ENCODE measurements at places on chromosomes 16 and 17.

DNA sequence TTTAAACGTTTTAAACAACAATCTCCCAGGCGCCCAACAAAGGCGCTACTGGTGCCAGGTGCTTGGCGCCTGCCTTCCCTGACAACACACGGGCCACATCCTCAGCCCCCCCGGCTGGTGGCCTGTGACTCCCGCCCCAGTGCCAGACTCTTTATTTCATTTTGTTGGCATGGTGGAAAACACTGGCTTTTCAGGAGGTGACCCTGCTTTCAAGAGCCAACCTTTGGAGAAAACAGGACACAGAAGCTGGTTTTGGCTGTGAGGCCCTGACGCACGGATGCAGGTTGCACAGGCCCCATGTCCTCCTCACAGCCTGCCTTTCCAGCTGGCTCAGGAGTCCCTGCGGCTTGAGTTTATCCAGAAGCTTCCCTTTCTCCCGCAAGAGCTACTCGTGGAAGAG, 100.0 kb downstream of the METRNL start:
- DNase-seq: no peak

DNA sequence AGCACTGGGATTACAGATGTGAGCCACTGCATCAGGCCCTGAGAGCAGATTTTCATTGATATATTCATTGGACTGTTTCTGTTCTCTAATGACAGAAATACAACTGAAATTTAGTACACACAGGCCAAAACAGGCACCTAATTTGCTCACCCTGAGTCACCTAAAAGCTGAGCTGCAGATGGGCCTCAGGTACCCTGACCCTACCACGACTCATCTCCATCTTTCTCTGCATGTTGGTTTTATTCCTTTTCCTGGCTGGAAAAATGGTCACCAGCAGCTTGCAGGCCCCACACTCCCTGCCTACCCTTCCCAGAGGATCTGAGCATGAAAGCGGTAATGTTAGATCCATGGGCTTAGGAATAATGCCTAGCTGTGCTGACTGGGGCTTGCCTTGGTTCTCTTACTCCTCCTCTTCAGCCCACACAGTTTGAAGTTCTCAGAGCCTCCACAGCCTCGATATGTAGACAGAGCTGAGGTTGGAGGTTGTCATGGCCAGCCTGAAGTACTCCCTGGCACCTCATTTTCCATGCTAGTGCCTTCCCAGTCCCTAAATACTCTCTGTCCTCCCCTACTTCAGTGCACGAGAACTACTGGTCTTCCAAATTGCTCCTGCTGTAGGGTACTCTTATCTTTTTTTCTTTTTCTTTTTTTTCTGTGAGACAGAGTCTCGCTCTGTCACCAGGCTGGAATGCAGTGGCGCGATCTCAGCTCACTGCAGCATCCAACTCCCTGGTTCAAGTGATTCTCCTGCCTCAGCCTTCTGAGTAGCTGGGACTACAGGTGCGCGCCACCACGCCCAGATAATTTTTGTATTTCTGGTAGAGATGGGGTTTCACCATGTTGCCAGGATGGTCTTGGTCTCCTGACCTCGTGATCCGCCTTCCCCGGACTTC, 51.1 kb downstream of the CENPV start:
- no peak for DNase-seq

- DNase-seq: no peak
Observed at GRCh38 chr16:56109205-56109604, 82.1 kb upstream of the GNAO1 start.

- DNase-seq: no peak
Observed at GRCh38 chr17:57537524-57538410, 207.3 kb downstream of the CCDC182 start.

GRCh38 chr16:56999409-57000270, 10.3 kb downstream of the NLRC5 start:
- DNase-seq: no peak

- no peak for DNase-seq
Observed at GRCh38 chr17:41308251-41308917, 725 bp downstream of the KRTAP16-1 start.

DNA sequence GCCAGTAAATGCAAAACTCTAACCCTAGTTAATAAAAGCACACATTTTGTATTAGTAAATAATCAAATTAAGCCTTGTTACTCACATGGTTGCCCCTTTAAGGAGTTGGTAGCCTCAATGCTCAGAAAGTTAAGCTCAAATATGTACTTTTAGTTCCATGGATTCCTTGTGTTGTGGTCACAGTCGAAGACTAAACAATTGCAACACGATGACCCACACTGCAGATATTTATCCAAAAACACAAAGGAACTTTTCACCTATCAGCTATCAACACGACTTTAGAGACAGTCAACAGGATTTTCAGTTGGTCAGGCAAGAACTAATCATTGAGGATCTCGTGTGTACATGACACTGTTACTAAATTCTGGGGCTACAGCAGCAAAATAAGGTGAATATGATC, 47.4 kb upstream of the NUDT7 start:
- no peak for DNase-seq

DNA sequence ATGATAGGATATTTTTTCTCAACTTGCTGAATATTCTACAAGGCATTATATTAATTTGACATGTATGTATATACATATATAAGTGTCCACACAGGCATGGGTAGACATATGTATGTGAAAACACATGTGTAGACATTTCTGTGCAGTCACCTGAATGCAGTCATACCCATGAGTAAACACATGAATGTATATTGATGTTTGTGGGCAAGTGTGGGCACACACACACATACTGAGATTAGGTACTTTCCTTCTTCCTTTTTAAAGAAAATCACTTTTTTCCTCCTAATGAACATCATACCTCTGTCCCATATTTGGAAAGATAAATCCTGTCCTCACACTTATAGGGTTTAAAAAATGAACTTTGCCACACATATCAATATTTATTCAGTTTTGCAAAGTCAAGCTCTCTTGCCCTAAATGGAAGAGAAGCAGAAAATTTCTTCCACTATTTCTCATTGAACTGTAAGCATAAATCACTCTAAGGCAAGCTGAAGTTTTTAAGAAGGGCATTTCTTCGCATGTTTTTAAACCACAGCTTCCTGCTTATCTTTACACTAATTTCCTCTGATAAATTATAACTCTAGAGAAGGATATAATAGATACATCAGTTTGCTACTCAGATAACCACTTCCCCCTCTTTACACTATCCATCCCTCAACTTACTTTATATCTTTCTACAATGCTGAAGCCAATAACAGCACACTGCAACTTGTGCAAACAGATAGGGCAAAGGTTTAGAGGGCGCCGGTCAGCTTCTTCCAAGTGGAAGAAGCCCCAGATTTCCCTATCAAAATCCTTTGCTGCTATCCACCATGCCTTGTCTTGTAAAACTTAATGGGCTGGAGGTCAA, 49.6 kb upstream of the LRRC37A3 start:
- no peak for DNase-seq

DNA sequence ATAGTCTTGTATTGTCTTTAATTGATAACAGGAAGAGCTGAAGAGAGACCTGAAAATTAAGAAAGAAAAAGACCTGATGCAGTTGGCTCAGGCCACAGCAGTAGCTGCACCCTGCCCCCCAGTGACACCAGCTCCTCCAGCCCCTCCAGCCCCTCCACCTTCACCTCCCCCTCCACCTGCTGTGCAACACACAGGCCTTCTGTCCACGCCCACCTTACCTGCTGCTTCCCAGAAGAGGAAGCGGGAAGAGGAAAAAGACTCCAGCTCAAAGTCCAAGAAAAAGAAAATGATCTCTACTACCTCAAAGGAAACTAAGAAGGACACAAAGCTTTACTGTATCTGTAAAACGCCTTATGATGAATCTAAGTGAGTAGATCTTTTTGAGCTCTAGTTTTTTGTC, 36.8 kb downstream of the C17orf58 start:
- no peak for DNase-seq

DNA sequence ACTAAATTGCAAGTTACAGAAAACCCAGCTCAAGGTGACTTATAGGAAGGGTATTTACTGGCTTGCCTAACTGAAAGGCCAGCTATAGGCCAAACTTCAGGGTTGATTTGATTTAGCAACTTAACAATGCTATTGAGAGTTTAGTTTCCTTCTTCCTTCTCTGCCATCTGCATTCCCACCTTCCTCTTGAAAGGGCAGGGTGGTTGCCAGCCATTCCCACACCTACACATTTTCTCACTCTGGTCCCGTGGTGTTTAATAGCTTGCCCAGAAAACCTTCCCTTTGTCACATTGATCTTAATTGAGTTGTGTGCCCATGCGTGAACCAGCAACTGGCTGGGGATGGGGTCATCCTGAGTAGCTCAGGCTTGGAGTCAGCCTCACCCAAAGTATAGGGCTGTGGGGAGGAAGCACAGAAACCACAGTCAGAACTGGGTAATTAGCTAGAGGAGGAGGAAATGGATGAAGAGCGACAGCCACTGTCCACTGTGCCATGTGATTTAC, 194.7 kb downstream of the SPECC1 start:
- DNase-seq: no peak

DNA sequence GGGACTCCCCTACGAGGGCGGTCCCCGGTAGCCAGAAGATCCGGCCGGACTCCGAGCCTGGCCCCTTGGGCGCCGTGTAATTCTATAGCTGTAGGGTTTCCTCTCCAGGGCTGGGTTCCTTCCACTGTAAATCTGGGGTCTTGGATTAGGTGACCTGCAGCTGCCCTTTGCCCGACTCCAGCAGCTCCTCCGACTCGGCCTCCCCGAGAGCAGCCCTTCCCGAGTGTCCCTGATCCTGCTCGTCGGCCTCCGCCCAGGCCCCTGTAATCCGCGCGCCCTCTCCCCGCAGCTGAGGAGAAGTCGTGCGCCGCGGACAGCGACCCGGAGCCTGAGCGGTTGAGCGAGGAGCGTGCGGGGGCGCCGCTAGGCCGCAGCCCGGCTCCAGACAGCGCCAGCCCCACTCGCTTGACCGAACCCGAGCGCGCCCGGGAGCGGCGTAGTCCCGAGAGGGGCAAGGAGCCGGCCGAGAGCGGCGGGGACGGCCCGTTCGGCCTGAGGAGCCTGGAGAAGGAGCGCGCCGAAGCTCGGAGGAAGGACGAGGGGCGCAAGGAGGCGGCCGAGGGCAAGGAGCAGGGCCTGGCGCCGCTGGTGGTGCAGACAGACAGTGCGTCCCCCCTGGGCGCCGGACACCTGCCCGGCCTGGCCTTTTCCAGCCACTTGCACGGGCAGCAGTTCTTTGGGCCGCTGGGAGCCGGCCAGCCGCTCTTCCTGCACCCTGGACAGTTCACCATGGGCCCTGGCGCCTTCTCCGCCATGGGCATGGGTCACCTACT, 5.5 kb downstream of the TBX2 start:
- no peak for DNase-seq

GRCh38 chr16:86258713-86259112, 251.6 kb upstream of the FOXF1 start:
- no peak for DNase-seq

GRCh38 chr16:74521691-74522090, 85.2 kb downstream of the GLG1 start:
- no peak for DNase-seq

DNA sequence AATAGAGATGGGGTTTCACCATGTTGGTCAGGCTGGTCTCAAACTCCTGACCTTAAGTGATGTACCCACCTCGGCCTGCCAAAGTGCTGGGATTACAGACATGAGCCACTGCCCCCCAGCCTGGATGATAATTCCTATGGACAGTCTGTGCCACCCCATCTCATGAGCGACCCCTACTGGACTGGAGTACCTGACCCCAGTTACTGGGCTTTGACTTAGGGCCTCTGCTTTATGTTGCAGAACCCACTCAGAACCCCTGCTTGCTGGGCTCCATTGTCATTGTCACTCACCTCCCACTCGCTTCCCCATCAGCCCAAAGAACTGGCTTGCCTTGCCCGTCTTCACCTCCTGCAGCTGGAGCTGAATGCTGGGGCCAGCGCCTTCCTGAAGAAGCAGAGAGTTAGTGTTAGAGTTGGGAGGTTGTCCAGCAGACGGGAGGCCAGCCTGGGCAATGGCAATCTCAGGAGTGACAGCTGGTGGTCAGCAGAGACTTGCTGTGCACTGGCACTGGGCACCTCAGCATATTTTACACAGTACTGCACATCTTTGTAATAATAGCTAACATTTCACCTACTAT, 4.0 kb downstream of the TAC4 start:
- DNase-seq: no peak

- DNase-seq: no peak
Observed at GRCh38 chr16:67212766-67213165, 13.8 kb downstream of the ELMO3 start.

DNA sequence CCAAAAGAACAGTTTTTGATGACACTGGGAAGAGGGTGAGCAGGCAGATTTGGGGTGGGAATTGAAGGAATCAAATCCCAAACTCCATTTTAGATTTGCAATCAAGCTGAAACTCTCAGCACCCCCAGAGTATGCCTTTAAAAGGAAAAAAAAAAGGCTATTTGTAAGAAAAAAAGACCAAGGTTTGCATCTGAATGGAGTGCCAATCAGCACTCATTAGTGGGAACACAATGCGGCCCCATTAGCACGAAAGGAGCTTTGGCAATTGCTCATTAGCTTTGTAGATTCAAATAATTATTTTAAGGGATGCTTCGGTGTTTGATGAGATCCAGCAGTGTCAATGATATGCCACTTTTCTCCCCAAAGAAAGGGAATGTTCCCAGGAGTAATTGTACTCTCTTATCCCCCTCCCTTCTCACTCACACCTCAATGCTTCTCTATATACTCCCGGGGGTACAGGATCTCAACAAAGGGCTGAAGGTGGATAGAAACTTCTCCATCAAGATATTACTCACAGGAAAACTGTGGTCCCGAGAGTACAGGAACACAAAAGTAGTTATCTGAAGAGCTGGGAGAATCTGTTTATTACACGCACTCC, 32.2 kb downstream of the CHP2 start:
- no peak for DNase-seq

GRCh38 chr17:40551879-40552768, 13.1 kb downstream of the CCR7 start:
- DNase-seq: no peak

DNA sequence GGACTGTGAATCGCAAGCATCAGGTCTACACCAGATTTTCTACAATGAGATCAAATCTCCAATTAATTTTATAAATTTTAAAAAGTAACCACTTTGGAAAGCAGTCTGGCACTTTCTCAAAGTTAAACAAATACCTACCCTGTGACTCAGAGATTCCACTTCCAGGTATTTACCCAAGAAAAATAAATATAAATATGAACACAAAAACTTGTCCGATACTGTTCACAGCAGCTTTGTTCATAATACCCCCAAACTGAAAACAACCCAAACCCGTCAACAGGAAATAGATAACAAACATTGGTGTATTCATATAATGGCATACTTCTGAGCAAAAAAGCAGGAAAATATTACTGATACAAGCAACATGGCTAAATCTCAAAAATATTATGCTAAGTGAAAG, 12.1 kb downstream of the ZDHHC7 start:
- DNase-seq: peak; percentile 45

DNA sequence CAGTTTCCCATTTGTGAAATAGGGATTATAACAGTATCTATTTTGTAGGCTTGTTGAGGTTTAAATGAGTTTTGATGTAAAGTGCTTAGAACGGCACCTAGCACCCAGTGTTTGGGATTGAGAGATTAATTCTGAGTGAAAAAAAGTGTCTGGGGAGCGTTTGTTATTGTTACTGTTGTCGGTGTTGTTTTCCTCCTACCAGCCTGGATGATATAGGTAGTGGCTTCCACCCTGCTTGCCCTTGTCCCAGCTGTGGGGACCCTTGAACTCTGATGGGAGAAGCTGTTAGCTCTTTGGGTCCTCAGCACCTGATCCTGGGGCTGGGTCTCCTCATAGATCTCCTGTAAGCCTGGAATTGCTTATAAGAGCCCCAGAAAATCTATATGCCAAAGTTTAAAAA, 4.9 kb downstream of the FMNL1 start:
- no peak for DNase-seq

Data from glomerular endothelial cell (primary cell).